Ovary (tissue), 10 donors: ENCODE measurements at places on chromosomes 13 and 19. TPM values are rescaled to one million over a fixed set of nuclear protein-coding genes. Genes with fewer than 3 reads are reported as not detected.

GRCh38 chr13:94987869-94988268, 275.5 kb upstream of the SOX21 start:
- no peaks in the 10 kb centered on the region for H3K36me3 ChIP-seq
- no peaks in the 10 kb centered on the region for H3K4me1 ChIP-seq

DNA sequence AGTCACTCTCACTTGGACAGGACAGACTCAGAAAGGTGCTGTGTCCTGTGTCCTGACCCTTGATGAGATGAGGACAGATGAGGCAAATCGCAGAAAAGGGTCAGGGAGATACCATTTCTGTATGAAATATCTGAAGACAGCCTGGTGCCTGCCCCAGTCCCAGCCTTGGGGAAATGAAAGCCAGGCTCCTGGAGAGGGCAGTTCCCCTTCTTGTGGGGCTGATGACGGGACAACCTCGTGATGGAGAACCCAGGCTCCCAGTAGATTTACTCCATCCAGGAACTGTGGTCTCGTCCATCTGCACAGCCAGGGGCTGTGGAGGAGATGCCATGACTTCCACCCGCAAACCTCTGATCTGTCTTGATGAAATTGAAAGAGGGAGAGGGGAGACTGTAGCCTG, 13.8 kb downstream of the LILRB1 start:
- no peaks in the 10 kb centered on the region for H3K27me3 ChIP-seq
- no peak for DNase-seq
- no peak overlapping the region for H3K27ac ChIP-seq

DNA sequence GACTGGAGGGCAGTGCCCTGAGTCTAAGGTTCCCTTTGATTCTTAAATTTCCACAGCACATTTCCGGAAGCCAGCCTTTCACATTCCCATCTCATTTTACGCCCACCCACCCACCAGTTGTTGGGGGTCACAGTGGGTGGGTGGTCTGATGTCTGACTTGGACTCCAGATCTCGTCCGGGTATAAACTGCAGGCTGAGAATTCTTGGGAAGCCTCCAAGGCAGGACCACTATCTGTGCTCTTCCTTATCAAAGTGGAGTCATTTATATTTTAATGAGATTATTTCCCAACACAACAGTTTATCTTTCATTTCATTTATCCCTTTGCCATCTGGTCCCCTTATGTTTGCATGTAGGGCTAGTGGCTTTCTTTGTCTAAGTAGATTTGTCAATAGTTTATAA, 3.6 kb upstream of the FAM124A start:
- H3K27me3 ChIP-seq = no peaks in the 10 kb centered on the region
- no peaks in the 10 kb centered on the region for H3K36me3 ChIP-seq

DNA sequence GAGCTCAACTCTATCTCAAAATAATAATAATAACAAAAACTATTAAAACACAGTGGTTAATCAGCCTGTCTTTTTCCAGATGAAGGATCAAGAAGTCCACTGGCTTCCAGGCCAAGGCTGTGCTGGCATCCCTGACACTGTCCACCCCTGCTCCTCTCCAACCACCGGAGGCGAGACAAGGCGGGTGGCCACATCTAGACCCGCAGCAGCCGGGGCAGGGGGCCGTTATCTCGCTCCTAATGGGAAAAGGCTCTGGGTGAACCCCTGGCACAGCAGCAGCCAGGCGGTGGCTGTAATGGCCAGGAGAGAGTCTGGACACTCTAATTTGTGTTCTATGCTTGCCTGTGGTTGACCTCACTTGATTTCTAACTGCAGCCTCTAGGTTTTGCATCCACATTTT, 158.0 kb upstream of the SOX1 start:
- H3K27ac ChIP-seq = no peak overlapping the region
- no peaks in the 10 kb centered on the region for H3K27me3 ChIP-seq
- no peaks in the 10 kb centered on the region for H3K36me3 ChIP-seq
- H3K4me1 ChIP-seq = no peaks in the 10 kb centered on the region
- no peak overlapping the region for H3K4me3 ChIP-seq

GRCh38 chr19:2796659-2797266, 11.5 kb downstream of the THOP1 start:
- no peaks in the 10 kb centered on the region for H3K27me3 ChIP-seq
- H3K27ac ChIP-seq = no peak overlapping the region
- no peak overlapping the region for H3K4me3 ChIP-seq
- no peak for DNase-seq
- no peaks in the 10 kb centered on the region for H3K4me1 ChIP-seq
- no peaks in the 10 kb centered on the region for H3K36me3 ChIP-seq

DNA sequence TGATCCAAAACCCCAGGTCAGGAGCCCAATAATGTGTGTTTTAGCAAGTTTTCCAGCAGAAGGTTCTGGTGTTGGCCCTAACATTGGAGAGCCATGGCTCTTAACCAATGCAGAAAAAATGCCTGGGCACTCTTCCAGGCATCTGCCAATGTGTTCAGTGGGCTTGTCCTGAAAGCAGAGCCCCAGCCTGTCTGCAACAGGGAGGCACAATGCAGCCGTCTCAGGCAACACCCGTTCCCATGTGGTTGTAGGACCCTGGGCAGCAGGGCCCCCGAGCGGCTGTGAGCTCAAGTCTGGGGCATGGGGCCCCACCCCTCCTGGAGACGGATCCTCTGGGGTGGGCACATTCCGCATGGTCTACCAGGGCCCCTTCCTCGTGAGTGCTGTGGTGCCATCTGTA, 58.1 kb upstream of the SIAH3 start:
- no peaks in the 10 kb centered on the region for H3K4me1 ChIP-seq
- no peak for DNase-seq
- H3K27me3 ChIP-seq = no peaks in the 10 kb centered on the region
- no peak overlapping the region for H3K27ac ChIP-seq

DNA sequence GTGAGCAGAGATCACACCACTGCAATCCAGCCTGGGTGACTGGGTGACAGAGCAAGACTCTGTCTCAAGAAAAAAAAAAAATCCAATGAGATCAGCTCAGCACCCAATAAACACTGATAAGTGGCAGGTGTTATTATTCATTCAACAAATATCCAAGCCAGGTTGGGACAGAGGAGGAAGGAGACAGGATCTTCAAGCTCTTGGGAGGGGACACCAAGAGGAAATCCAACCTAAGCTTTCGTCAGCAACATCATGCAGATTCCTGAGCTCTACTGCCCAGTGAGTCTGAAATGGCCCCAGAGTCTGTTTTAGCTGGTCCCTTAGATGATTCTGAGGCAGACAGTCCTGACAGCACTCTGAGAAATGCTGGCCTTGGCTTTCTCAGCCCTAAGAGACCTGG, 7.7 kb downstream of the RFX1 start:
- no peak overlapping the region for H3K27ac ChIP-seq
- no peaks in the 10 kb centered on the region for H3K36me3 ChIP-seq
- DNase-seq = no peak
- H3K4me1 ChIP-seq = no peaks in the 10 kb centered on the region
- no peaks in the 10 kb centered on the region for H3K27me3 ChIP-seq
- no peak overlapping the region for H3K4me3 ChIP-seq

Gene SLAIN1
- 24.2 TPM for total RNA-seq

- no peaks in the 10 kb centered on the region for H3K27me3 ChIP-seq
- H3K4me3 ChIP-seq = no peak overlapping the region
- H3K4me1 ChIP-seq = no peaks in the 10 kb centered on the region
- no peak for DNase-seq
Observed at GRCh38 chr13:80038371-80038770, 302.6 kb downstream of the SPRY2 start.

- DNase-seq = no peak
- H3K27me3 ChIP-seq = no peaks in the 10 kb centered on the region
- H3K36me3 ChIP-seq = no peaks in the 10 kb centered on the region
Observed at GRCh38 chr19:39554701-39555311, 14.8 kb upstream of the EID2 start.

Gene CACNG8
- total RNA-seq = not detected
